ENCODE measurements at places on chromosomes 7 and 10.

DNA sequence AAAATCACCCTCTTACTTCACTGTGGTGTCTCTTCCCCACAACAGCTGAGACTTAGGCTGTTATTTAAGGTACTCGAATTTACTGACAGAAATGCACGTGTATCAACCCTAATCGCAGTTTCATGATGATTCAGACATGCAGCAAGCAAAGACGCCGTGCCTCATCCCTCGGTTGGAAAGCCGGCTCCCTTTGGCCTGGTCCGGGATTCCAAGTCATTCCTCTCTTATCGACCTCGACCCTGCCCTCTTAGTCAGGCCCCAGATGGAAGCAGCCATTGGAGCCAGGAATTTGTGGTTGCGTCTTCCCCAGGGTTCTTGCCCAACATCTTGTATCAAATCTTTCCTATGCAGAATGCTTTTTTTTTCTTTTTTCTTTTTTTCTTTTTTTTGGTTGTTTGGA, 229.5 kb downstream of the GATA3 start:
- peak; percentile 98 for DNase-seq

DNA sequence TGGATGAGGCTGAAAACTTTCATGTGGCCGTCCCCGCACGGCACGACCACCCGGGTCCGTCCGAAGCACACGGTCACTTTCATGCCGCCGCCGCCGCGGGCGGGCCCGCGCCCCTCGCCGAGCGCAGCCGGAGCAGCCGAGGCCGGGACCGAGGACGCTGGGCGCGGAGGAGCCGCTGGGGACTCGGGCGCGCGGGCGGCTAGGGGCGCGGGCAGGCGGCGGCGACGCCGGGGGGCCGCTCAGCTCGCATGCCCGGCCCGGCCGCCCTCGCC, 247 bp downstream of the PARD3 start:
- no peak for DNase-seq

GRCh38 chr10:17780727-17781126, 28.4 kb upstream of the MRC1 start:
- DNase-seq = no peak

- no peak for DNase-seq
These were observed 32.6 kb downstream of the LRRTM3 start for GRCh38 chr10:66958466-66958865.

DNA sequence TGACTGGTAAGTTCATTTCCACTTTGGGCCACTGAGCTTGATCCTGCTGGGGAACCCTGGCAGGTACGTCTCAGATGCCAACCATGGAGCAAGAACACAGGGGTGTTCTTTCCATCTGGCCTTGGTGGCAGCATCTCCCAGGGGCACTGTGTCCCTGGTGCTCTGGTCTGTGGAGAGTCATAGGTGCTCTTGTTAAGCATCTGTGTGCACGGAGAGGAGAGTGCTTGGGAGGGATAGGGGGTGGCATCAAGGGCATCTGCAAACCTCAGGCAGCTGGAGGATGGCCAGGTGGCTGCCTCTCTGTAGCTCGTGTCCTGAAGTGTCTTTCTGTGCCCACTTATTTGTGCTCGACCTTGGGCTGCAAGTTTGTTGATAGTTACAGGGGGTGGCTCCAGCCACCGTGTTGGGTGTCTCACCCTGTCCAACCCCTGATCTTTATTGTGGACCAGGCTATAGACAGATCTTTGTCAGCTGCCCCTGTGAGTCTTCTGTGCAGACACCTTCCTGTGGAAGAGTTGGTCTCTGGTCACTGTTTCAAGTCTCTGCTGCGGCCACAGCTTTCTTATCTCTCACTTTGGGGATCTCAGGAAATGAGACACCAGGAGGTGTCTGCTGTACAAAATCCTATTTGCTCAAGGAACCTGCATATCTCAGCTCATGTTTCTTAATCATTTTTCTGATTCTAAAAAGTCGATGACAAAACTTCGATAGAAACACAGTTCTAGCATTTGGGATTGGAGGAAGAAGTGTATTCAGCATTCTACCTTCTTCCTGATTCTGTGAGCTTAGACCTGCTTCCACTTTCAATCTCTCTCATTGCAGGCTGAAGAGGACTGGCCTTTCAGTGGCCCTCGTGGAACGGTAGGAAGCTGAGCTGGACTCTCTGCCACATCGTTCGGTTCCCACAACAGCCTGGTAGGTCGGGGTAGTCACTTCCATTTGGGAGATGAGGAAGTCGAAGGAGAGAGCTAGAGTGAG, 17.2 kb upstream of the GIMAP8 start:
- DNase-seq = no peak

GRCh38 chr7:84194484-84195271, at the start of gene SEMA3A:
Gene SEMA3A (minus strand): TSS chr7:84194789. CDS start chr7:84194586, 203 bp downstream.
- DNase-seq = peak; percentile 66

DNA sequence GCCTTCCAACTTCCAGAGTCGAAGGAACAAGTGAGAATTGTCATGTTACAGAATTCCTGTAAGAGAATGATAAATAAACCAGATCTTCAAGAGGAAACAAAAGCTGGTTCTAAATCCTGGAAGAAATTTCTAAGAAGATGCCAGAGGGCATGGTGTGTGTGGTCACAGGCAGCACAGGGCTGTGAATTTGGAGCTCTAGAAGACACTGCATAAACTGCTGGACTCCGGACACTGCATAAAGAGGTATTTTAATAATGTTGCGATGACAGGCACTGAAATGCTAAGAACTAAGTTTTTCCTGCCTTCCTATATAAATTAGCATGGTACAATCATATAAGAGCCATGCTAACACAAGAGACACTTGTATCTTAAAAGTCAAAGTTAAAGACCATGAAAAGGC, 86.0 kb downstream of the LARP4B start:
- no peak for DNase-seq

DNA sequence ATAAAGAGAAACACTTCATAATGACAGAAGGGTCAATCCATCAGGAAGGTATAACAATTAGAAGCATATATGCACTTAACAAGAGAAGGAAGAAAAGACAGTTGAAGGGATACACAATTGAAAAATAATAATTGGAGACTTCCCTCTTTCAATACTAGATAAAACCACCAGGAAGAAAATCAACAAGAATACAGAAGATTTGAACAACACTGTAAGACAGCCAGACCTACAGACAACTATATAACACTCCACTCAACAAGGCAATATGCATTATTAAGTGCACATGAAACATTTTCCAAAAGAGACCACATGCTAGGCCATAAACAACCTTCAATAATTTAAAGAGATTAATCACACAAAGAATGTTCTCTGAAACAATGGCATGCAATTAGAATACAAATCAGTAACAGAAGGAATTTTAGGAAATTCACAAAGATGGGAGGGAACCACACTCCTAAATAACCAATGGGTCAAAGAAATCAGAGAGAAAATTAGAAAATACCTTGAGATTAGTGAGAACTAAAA, 35.1 kb downstream of the ZNF438 start:
- no peak for DNase-seq

- no peak for DNase-seq
These were observed 16.5 kb upstream of the KNDC1 start for GRCh38 chr10:133143546-133143945.

DNA sequence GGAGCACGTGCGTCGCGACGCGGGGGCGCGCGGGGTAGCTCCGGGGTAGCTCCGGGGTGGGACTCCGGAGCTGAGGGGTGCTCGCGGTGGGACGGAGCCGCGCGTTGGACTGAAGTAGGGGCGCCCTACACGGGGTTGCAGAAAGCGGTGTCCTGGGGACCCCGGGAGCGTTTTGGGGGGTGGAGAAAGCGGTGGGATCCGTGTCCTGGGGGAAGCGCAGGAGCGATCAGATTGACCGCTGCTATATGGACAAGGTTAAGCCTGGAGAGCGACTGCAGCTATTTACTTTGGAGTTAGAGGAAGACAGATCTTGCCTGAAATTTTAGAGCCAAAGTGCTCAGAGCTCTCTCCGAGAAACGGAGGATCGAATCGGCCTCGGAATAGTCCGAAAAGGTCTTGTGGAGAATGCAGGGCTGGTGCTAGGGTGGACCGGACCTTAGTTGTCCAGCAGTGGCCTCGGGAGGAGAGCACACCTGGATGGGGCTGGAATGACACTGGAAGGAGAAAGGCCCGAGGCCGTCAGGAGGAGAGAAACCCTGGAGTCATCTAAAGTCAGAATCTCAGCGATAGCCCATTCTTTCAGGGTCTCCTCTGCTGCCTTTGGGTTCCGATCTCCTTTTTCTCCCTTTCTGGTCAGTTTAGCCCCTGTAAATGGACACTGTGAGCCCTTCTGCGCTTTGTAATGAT, 564 bp downstream of the PDSS1 start:
- no peak for DNase-seq

- DNase-seq = no peak
These were observed 14.8 kb downstream of the IMPDH1 start for GRCh38 chr7:128394904-128395496.

- no peak for DNase-seq
These were observed 79.3 kb downstream of the GRID1 start for GRCh38 chr10:86287110-86287793.

GRCh38 chr7:39670052-39670451, 46.7 kb downstream of the RALA start:
- DNase-seq = no peak

DNA sequence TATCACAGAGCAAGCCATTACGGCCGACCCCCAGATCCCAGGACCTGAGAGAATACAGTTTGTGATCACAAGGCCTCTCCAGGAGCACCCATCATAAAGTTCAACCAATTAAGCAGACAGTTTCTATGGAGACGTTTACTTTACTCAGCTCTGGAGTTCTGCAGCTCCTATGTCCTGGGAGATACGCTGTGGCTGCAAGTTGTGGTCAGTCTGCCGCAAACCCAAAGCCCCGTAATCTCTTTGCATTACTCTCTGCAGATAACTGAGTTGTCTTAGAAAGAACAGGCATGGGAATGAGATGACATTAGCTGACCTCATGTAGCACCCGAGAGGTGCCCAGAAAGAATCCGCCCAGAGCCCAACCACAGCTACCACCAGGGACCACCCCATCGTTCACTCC, 305.1 kb downstream of the FGFR2 start:
- DNase-seq = no peak

GRCh38 chr7:54615537-54615936, 73.4 kb downstream of the VSTM2A start:
- DNase-seq = no peak

DNA sequence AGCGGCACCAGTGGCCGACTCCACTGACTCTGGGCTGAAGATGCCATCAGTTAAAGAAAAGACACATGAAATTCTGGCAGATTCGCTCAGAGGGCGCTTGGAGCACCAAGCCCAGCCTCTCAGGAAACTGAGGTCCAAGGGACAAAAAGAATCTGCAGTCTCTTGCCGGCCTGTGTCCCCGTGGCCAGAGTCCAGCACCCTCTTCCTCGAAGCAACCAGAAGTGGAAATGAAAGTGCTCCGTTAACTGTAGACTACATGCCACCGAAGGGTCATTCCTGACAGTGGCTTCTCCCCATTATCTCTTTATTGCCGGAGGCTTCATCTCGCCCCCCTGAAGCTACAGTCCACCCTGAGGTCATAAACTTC, 1.0 kb upstream of the CHST15 start:
- DNase-seq = no peak

GRCh38 chr7:42167631-42168236, 69.3 kb downstream of the GLI3 start:
- peak; percentile 20 for DNase-seq

- no peak for DNase-seq
These were observed 94.7 kb upstream of the LYZL2 start for GRCh38 chr10:30724296-30724695.

DNA sequence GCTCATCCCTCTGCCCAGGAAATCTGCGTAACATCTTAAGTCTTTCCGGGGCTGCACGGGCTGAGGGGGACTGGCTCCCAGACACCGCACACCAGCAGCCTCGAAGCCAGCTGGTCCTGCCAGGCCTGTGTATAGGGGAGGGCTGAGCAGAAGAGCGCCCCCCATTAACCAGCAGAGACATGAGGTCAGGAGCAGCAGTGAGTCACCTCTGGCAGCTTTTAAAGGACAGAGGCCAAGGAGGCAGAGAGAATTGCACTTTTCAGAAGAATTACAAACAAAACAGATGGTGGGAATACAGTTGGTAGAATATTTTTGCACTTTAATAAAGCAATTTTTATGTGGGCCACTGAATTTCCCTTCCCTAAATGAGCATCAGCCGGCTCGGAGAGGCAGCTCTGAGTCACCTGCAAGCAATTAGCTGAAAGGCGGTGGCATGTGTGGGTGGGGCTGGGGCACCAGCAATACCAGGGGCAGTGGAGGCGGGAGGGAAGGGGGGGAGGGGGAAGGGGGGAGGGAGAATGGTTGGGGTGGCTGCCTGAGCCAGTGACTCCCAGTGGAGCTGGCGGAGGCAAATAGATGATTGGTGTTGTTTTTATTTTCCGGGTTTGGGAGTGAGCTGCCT, 39.1 kb downstream of the GOLGA7B start:
- DNase-seq = peak; percentile 69
